GM12891 (cell line): ENCODE measurements at places on chromosomes 4 and X.

DNA sequence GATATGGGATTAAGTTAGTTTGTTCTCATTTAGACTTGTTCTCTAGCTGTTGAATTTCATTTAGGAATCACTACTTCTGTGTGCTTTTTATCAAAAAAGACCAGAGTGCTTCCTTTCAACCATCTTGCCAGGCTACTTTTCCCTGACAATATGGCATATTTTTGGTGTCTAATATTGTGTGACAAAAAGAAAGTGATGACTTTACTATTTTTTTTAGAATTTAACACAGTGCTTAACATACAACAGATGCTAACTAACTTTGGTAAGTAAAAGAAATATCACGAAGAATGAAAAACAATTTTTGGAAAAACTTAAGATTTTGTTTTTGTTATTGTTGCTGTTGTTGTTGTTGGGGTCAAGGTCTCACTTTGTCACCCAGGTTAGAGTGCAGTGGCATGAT is 462.2 kb upstream of the PABPC4L start:
- DNase-seq, result no peak

DNA sequence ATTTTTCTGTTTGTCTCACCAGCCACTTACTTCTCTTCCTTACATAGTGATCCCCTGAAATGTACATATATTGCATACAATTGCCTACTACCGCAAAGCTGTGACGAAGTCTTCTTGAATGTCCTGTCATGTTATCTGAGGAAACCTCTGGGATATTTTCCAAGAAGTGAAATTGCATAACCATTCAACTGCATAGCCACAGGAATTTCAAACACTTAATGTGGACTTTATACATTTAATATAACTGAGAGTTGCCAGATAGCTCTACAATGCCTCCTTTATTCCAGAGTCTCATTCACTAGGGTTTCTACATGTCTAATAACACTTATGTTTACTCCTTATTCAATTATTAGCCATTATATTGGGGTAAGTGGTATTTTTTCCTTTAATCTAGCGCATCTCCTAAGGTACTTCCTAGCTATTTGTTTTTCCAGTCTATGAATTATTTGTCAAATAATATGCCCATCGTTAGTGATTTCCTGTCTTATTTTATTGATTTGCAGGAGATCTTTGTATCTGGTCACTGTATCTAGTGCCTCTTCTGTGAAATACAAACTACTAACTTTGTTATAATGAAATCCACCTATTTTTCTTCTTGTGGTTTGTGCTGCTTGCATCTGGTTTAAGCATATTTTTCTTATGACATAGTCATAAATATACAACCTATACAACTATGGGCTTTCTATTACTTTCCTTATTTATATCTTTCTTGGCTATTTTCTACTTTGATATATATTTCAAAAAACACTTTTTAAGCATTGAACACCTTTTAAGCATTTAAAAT is 69.2 kb upstream of the GRID2 start:
- DNase-seq, result no peak

DNA sequence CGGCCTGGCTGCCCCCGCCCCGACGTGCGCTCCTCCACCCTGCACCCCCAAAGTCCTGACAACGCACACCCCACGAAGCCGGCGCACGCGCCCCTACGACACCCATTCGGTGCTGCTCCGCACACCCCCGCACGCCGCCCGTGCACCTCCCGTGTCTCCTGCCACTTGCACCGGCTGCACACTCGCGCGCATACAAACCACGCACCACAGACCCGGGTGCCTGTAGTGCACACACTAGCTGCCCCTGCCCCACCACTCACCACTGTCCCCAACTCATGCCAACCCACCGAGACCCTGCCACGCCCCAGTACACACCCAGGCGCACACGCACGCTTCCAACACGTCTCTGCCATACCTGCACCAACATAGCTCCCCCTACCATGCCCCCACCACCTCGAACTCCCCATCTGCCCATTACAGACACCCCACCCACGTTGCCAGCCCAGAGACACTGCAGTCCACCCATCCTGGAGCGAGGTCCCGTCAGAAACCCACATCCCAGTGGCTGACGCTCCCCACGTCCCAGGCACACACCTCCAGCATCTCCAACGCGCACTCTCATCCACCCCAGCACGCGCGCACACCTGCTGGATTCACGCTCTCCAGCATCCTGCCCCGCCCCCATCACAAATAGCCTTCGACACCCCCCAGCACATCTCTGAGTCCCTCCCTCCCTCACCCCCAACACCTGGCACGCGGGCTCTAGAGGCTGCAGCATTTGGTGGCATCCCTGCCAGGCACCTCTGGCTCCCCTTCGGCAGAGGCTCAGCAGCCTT is 4.2 kb upstream of the DUSP9 start:
- no peak for DNase-seq

DNA sequence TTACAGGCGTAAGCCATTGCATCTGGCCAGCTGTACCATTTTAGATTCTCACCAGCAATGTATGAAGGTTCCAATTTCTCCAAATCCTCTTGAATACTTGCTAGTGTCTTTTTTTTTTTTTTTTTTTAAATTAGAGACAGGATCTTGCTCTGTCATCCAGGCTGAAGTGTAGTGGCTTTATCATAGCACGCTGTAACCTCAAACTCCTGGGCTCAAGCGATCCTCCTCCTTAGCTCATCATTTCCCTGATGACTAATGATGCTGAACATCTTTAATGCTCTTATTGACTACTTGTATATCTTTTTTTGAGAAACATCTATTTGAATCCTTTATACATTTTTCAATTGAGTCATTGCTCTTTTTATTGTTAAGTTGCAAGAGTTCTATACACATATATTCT is 40.3 kb downstream of the HDAC8 start:
- DNase-seq, result no peak

DNA sequence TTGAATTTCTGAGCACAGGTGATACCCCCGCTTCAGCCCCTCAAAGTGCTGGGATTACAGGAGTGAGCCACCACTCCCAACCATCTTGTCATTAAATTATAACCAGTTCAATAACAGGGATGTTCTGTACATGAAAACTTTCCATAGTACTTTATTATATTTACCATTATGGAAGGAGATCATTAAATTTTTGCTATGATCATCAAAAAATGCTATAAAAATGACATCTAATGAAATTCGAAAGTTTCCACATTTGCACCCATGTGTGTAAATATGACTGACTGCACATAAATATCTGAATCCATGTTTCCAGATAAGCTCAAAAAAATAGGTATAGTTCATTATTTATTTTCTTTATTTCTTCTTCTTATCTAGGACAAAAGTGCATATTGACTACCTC is 182.6 kb downstream of the FBXO8 start:
- DNase-seq, result no peak

DNA sequence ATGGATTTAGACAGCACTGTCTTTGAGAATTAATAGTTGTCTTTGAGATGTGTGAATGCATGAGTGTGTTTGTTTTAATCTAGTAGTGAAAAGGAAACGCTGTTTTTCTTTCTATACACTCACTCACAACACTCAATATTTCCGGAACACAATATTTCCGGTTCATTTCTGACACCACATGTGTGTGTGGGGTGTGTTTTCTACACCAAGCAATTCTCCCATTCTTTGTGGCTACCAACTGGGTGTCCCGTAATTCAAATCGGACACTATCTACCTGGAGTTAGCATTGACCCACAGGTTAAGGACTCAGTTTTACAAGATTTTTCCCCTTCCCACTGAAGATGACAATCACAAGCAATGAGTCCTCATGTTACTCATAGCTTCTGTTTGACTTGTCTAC is 113.9 kb downstream of the SNCA start:
- DNase-seq, result no peak

GRCh38 chr4:3703343-3703676 is 62.9 kb upstream of the ADRA2C start:
- no peak for DNase-seq

DNA sequence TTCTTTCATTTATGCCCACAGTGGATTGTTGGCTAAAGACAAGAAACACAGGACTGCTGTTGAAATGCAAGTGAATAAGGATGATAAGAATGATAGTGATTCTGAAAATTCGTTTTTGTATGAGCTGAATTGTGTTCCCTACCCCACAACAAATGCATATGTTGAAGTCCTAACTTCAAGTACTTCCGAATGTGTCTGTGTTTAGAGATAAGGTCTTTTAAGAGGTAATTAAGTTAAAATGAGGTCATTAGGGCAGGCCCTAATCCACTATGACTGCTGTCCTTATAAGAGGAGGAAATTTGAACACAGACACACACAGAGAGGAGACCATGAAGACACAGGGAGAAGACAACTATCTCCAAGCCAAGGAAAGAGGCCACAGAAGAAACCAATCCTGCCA is 126.6 kb upstream of the ACSL4 start:
- no peak for DNase-seq

DNA sequence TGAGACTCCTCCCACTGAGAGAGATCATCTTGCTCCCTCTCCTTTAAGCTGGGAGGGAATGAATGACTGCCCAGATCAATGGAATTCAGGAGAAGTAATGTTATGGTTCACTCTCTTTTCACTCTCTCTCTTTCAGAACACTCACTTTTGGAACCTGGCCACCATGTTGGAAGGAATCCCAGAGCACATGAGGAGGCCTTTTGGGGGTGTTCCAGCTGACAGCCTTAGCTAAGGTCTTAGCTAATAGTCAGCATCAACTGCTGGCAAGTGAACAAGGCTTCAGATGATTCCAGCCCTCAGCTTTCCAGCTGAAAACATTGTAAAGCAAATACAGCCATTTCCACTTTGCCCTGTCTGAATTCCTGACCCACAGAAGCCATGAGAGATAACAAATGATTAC is 124.0 kb upstream of the CLNK start:
- DNase-seq, result no peak

DNA sequence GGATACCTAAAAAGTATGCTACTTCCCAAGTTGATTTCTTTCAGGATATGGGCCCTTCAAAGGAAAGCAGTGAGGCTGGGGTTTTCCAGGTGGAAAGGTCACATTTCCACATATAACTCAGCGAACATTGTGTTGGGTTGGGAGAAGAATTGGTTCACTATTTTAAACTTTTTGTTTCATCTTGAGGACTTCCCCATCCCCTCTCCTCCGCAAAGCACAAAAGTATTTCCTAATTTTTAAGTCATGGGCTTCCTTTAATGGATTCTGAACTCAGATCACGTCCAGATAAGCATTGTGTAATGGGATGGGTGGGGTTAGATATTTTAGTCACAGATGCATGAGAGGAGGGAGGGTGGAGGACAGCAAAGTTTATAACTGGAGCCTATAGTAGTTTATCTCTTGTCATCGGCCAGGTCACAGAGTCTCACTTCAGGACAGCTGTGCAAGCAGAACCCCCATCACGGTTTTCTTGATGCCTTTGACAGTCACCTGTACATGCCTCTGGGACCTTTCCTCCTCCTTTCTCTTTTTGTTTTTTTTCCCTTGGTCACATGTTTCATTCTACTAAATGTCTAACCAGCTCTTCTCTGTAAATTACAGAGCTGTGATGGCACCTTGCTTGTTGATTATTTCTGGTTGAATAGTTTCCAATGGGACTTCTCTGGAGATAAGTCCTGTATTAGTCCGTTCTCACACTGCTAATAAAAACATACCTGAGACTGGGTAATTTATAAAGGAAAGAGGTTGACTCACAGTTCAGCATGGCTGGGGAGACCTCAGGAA is 115.4 kb downstream of the PTTG2 start:
- no peak for DNase-seq

DNA sequence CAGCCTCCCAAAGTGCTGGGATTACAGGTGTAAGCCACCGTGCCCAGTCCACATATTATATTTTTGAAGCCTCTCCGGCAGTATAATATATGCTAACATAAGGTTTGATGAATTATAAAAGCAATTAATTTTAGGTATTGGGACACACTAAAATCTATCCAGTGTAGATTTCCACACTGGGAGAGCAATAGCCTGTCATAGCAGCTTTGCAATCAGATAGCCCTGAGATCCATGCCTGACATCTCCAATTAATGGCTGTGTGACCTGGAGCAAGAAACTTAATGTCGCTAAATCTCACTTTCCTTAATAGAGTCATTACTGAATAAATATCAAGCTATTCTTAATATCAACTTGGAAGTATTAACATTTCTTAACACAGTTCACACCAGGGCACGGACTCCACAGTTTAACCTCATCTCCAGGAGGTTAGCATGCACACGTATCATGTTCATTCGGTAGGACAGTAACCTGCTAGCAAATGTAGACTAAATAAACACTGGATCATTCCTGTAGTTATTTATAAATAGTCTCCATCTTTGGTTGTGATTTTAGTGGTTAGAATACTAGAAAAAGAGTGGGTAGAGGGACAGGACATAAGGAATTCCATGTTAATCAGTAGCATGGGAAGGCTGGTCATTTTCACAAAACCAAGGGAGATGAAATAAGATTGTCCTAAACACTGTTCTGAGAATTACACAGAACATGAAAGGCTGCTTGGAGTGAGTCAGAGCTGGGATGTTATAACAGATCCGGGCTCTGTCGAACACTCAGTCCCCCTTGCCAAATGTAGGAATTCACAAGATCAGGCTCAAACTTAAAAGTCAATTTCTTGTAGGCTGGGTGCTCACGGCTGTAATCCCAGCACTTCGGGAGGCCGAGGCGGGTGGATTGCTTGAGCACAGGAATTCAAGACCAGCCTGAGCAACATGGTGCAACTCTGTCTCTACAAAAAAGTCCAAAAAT is 254.7 kb downstream of the PALLD start:
- DNase-seq, result no peak

- no peak for DNase-seq
Measured at GRCh38 chr4:42570221-42570620, 86.7 kb downstream of the ATP8A1 start.

- DNase-seq, result no peak
Measured at GRCh38 chr4:123870216-123870876, 473.8 kb downstream of the SPRY1 start.
